ENCODE measurements at places on chromosomes 3 and 15.
A peak's percentile ranks its signal among the peaks of the same experiment; 100 is the strongest.

- DNase-seq: no peak
Measured at GRCh38 chr3:13132731-13133410, 59.6 kb upstream of the IQSEC1 start.

DNA sequence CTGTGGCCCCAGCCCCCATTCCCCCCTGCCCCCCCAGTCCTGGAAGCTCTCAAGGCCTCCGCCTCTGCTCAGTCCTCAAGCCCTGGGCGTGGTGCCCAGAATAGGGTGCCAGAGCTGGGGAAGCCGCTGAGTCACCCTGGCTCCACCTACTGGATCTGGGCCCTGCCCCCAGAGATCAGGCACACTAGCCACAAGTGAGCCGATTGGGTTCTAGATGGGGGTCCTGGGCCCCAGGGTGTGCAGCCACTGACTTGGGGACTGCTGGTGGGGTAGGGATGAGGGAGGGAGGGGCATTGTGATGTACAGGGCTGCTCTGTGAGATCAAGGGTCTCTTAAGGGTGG is 5.7 kb downstream of the EIF4G1 start:
- DNase-seq: peak; percentile 29

- DNase-seq: no peak
Measured at GRCh38 chr3:177336873-177337450, 139.7 kb upstream of the TBL1XR1 start.

- DNase-seq: no peak
Measured at GRCh38 chr3:159882367-159882766, 106.3 kb upstream of the IL12A start.

DNA sequence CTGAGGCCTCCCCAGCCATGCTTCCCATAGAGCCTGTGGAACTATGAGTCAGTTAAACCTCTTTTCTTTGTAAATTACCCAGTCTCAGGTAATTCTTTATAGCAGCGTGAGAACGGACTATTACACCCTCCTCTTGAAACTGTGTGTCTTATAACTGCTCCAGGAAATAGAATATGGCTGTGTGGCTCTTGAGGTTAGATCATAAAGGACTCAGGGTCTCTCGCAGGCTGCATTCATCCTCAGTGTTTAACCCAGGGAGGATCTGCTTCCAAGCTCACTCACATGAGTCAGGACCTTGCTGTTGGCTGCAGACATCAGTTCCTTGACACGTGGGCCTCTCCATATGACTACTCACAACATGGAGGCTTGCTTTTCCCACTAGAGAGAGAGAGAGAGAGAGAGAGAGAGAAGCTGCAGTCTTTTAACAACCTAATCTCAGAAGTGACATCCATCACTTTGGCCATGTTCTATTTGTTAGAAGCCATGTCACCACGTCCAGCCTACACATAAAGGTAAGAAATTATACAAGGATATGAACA is 114.3 kb upstream of the UBE2E1 start:
- DNase-seq: no peak

GRCh38 chr15:51097553-51098330 is 3.0 kb upstream of the TNFAIP8L3 start:
- no peak for DNase-seq

GRCh38 chr15:92883163-92883875 is 16.8 kb upstream of the CHD2 start:
- DNase-seq: peak; percentile 40

DNA sequence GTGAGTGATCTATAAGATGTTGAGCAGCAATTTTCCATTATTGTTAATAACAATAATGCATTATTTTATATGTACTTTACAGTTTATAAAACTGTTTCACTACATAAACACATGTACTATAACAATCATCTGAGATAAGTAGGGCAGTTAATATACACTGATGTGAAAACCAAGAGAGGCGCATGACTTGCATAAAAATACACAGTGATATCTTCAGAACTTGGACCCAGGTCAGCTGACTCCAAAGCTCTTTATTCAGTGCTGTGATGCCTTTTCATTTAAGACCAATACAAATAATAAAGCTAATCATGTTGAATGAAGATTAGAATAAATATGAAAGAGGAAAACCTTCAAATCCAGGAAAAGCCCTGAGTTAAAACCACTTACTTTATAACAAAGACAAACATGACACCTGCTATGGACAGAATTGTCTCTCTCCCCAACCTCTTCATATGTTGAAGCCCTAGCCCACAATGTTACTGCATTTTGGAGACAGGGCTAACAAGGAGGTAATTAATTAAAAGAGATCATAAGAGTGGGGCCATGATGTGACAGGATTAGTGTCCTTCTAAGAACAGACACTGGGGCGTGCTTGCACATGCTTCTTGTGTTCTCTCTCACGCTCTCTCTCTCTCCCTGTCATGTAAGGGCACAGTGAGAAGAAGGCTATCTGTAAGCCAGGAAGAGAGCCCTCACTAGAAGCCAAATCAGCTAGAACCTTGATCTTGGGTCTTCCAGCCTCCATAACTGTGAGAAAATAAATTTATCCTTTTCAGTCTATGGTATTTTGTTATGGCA is 55.8 kb upstream of the TSPAN3 start:
- DNase-seq: no peak

DNA sequence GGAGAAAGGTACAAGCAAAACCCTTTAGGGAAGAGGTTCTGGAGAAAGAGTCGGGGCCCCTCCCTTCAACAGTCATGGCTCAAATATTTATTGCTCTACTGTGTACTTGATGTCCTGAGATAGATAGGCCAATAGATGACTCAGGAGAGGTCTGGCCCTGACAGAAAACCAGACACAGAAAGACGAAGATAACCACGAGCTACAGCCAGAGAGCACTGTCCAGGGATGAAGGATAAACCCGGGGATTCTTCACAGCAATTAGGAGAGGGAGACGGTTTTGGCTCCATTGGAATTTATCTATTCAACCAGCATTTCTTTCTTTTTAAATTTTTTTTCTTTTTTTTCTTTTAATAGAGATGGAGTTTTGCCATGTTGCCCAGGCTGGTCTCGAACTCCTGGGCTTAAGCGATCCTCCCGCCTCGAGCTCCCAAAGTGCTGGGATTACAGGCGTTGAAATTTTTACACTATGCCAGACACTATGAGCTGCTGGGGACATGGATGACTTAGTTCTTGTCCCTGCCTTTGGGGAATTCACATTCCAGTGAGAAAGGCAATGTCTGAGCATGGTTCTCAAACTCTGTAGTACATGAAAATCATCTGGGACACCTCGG is 4.6 kb upstream of the CIDEC start:
- no peak for DNase-seq

- DNase-seq: no peak
Measured at GRCh38 chr3:27133060-27133459, 236.1 kb downstream of the NEK10 start.

- DNase-seq: no peak
Measured at GRCh38 chr3:79414806-79415205, 353.0 kb downstream of the ROBO1 start.

DNA sequence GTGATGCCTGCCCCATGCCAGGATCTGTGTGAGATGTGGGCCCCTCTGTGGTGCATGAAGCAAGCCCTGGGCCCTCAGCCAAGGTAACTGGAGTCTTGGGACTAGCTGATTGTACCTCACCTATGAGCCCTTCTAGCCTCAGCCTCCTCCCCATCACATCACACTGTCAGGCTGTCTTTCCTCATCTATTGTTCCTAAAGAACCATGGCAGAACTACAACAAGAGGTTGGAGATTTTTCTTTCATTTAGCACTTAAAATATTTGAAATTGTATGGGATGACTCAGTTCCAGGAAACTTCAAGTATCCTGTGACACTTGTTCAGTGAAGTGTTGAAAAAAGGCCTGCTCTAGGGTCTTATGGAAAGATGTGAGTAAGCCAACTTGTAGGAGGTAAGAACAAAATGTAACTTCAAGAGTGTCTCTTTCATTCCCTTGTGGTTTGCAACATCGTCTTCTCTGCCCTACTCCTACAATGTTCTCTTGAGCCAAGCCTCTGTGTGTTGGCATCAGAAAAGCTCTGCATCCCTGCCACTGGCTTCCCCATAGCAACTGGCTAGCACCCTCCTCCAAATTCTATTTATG is 58.7 kb upstream of the TIPARP start:
- no peak for DNase-seq

GRCh38 chr3:129586746-129587430 is 19.6 kb downstream of the PLXND1 start:
- DNase-seq: no peak

DNA sequence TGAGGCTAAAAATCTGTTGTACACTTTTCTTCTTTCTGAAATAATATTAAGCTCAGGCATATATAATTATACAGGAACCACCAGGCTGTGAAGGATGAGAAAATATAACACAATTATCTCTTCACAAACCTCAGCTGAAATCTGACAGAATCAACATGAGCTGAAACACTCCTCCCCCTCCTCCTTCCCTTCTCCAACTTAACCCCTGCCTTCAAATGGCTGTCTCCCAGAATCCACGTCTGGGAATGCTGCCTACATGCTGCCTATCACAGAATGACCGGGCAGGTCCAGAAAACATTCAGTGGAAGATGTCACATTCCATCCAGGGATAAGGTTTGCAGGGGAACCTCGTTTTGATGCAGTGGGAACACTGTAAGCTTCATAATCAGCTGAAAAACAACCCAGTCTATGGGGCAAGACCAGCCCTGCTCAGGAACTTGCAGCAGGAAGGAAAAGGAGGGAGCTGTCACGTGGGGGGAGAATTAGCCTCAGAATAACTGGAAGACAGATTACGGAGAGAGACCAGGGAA is 44.0 kb upstream of the SEMA6D start:
- no peak for DNase-seq

DNA sequence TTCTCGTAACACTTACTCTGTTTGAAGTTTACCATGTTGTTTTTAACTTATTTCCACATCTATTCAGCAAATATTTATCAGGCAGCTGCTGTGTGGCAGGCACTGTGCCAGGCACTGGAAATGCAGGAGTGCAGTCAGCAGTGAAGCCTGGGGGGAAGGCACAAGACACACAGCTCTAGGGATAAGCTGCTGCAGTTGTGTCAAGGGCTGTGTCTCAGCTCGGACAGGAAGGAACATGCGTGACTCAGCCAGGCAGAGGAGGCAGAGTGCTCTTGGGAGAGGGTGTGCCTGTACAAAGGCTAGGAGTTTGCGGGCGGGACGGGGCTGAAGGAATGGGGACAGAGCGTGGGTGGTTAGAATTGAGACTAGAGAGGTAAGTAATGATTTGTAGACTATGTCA is 24.7 kb downstream of the LYSMD4 start:
- DNase-seq: no peak

DNA sequence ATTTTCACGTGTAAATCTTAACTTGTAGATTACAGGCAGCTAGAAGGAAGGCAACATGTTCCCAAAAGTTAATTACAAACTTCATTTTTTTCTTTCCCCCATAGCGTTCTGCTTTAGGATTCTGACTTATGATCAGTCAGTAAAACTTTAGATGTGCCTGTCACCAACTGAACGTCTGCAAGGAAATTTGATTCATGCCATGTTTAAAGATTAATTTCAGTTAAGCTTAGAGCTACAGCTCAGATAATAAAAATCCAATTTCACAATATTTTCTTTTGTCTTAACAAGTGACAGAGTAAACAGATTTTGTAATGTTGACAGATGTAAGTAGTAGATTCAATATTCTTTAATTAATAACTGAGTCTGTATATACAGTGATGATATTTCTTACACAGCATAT is 253.1 kb downstream of the NFKBIZ start:
- no peak for DNase-seq

DNA sequence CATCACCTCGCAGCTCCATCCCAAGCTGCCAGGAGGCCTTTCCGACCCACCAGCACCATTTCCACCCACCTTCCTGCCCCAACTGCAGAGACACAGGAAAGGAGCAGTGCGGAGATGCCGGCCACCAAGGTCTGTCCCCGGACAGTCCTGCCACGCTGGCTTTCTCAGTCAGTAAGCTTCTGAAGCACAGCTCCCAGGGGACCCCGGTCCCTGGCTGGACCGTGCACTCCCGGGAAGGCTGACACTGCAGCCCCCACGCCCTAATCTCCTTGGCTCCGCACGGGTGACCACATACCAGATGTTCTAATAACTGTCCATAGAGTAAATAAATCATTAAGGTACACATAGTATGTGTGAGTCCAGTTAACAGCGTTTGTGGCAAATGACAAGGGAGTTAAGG is 73.5 kb downstream of the VGLL4 start:
- no peak for DNase-seq

GRCh38 chr3:99506-99905 is 97.1 kb upstream of the CHL1 start:
- DNase-seq: no peak

GRCh38 chr15:38627689-38628277 is 63.2 kb upstream of the RASGRP1 start:
- no peak for DNase-seq

GRCh38 chr3:66602691-66603090 is 101.9 kb upstream of the LRIG1 start:
- no peak for DNase-seq

- no peak for DNase-seq
Measured at GRCh38 chr3:174786825-174787224, 72.3 kb upstream of the NAALADL2 start.

GRCh38 chr3:32934150-32934742 is 17.2 kb upstream of the CCR4 start:
- peak; percentile 50 for DNase-seq

GRCh38 chr15:28086175-28086703 is 12.9 kb downstream of the OCA2 start:
- DNase-seq: peak; percentile 74

- peak; percentile 67 for DNase-seq
Measured at GRCh38 chr3:45554006-45554666, 40.4 kb upstream of the LIMD1 start.

DNA sequence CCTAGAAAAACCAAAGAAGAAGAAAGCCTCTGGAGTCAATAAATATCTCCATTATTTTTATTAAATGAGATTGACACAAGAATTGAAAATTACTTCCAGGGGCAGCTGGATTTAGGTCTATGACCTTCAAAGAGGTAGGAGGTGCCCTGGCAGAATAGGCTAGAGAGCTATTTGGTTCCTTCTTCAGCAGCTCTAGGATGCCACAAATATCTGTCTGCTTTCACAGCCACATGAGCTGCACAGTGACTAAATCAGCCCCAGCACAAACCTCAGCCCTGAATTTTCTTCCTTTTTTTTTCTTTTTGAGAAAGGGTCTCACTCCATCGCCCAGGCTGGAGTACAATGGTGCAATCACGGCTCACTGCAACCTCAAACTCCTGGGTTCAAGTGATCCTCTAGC is 223.5 kb downstream of the ABHD5 start:
- no peak for DNase-seq

GRCh38 chr3:69012100-69012799 is 1.2 kb downstream of the EOGT start:
- DNase-seq: no peak

DNA sequence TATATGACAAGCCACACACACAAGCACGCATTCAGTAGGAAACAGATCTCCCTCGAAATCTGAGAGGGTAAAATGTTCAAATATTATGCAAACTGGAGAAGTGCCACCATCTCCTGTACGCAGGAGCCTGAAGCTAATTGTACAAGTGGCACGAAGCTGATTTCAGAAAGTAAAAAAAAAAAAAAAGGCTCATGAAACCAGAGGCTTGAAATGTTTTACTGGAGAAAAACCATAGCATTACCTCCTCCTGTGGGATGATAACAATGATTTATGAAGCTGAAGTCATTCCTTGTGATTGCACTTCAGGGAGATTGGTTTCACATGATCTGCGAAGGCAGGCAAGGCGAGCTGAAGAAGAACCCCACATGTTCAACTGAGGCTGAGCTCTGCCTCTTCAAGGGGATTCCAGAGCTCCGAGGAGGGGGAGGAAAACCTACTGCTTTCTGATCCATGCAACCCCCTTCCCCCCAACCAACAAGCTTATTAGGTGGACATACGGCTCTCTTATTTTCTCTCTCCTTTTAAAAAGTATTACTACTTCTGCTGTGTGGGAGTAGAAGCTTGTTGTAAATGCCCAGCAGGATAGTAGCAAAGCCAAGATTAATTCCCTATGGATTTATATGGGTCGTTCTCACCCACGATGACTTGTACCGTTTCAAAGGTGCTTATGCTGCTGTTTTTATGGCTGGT is 101.1 kb downstream of the GREM1 start:
- DNase-seq: no peak
